ENCODE measurements at places on chromosomes 7 and 10.

GRCh38 chr10:2143213-2143835 lies 406.0 kb upstream of the ADARB2 start:
- no peak for DNase-seq

DNA sequence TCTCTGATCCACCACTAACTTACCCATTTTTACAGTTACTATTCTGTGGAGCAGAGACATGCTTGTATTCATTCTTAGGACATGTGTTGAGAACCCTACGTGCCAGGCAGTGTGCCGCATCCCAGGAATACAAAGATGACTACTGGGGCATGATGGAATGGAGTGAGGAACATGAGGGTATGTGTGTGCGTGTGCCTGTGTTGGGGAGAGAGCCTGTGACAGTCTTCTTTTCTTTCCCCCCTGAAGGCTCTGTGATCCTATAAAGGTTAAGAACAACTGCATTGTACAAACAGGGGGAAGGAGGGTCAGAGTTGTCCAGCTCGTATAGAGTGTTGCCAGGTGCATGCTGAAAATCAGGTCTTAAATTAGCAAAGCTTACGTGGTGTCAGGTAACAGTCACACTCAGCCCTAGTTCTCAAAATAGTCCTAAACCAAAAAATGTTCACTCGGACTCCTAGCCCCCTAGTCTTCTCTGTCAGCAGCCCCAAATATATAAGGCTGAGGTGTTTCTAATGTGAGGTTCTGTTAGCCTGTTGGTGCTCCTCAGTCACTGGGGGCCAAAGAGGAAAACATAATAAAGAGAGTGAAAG lies 161.9 kb downstream of the CELF2 start:
- DNase-seq: no peak

GRCh38 chr7:36589391-36589790 lies 134.9 kb downstream of the AOAH start:
- no peak for DNase-seq

DNA sequence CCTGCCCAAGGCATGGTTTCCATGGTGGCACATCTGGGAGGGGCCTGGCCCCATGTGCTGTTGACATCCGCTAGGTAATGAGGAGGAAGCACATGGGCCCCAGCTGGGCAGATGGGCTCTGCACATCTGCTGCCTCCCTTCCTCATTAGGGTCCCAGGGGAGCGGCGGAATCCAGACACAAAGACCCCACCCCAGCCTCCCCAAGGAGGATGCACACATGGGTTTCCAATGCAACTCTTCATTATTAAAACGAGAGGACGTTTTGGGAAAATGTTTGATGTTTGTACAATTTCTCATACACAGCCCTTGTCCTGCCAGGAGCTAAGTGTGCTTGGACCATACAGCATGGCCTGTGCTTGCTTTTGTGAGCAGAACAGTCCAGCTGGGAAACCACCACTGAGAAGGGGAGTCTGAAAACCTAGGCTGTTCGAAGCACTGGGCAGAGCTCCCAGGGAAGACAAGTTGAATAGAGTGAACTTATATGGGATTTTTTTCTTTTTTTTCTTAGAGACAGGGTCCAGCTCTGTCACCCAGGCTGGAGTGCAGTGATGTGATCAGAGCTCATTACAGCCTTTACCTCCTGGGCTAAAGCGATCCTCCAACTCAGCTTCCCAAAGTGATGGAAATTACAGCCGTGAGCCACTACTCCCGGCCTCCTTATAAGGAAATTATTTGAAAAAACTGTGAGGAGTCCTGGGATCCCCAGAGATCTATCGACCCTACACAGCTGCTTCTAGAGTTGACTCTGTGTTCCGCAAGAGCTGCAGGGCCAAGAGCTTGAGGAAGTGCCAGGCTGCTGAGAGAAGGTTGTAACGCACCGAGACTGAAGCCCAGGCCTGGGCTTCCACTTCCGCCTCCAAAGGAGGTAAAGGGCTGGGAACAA lies 23.4 kb downstream of the FAM107B start:
- DNase-seq: no peak

- DNase-seq: no peak
Observed at GRCh38 chr10:98260350-98260749, 7.6 kb downstream of the LOXL4 start.

All from amygdala (tissue), 56 donors.